A549 treated with CORT108297 at 1 μM for 4 hours (cell line): ENCODE measurements at places on chromosomes 3 and 15. TPM values are rescaled to one million over a fixed set of nuclear protein-coding genes. Genes with fewer than 3 reads are reported as not detected.

CHST2 gene
- 0.55 to 0.99 TPM (median 0.79 TPM) in 5 replicates for total RNA-seq

MRPS11 gene
- 105 to 130 TPM (median 121 TPM) in 5 replicates for total RNA-seq

CA12 gene
- 148 to 171 TPM (median 161 TPM) in 5 replicates for total RNA-seq

MUSTN1 gene
- 0.19 to 0.28 TPM (median 0.21 TPM) in 3 of 5 replicates, not detected in the others for total RNA-seq

EXOG gene
- 8.7 to 17.6 TPM (median 9.8 TPM) in 5 replicates for total RNA-seq

DNAH12 gene
- 0.03 to 0.15 TPM (median 0.13 TPM) in 5 replicates for total RNA-seq

VPS18 gene
- total RNA-seq: 18.3 to 23.8 TPM (median 22.5 TPM) in 5 replicates

CCDC39 gene
- total RNA-seq: not detected in 5 replicates
